RCC 7860 (cell line): ENCODE measurements at places on chromosomes 1 and 21.

- no peak for DNase-seq
Observed at GRCh38 chr1:18901952-18902522, 318 bp downstream of the ALDH4A1 start.

DNA sequence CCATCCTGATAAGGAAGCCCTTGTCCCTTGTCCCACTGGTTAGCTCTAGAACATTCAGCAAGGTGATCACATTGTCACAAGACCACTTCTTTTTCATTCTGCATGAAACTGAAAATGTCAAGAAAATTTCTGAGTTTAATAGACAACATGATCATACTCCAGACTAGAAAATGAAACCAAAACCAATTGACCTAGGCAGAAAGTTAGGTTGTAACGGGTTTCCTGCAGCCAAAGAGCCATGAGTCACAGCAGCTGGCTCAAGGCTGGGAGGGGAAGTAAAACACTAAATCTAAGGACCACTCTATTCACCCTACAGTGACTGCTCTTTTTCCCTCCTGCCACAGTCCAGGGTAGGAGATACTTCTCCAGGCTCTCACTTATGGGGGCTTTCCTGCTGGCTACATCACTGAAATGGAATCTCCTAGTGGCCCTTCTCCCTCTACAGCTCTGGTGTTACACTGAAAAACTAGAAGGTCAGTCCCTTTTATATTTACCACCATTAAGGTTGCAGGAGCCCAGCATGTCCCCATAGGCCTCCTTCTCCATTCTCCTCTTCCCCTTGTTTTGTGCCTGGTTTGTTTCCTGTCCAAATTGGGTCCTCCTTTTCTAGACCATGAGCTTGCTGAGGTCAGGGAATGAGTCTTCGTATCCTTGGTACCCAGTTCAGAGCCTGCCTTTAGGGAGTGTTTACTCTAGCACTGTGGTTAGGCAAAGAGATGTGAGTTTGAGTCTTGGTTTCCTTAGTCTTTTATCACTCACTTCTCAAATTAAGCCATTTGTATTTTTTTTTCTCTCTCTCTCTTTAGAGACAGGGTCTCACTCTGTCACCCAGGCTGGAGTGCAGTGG lies 236.5 kb upstream of the JUN start:
- DNase-seq: peak; percentile 75

GRCh38 chr1:155944444-155944799 lies 3.0 kb downstream of the RXFP4 start:
- DNase-seq: no peak

GRCh38 chr1:48784301-48784700 lies 7.6 kb upstream of the BEND5 start:
- no peak for DNase-seq

DNA sequence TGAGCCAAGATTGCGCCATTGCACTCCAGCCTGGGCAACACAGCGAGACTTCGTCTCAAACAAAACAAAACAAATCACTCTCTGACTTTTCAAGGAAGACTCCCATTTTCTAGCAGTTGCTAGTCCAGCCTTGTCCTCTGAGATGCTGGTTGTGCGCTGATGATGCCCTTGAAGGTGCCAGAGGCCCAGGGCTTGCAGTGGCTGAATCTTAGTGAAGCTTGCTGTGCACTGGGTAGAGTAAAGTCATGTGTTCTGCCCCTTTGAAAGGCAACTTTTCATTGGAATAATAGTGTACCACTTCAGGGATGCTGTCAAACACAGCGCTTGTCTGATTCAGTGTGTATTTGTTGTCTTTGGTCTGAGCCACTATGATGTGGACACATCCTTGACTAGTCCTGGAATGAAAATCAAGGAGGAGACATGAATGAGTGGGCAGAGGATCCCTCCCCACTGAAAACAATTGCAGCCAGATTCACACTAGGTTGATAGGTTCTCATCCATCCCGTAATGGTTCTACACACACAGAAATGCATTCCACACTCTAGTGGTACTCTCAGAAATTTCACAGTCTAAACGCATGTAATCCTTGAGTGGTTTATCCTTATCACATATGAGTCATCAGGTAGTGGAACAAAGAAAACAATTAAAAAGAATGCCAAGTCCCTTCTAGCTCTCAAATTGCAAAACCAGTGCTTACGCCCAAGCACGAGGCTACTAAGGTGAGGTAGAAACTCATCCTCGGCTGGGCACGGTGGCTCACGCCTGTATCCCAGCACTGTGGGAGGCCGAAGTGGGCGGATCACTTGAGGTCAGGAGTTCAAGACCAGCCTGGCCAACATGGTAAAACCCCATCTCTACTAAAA lies 17.8 kb upstream of the TDRD10 start:
- DNase-seq: peak; percentile 93

- peak; percentile 94 for DNase-seq
Observed at GRCh38 chr1:31701091-31701736, 2.6 kb downstream of the COL16A1 start.

- no peak for DNase-seq
Observed at GRCh38 chr1:25026730-25027450, 96.8 kb upstream of the RUNX3 start.
